ENCODE measurements at places on chromosomes 1 and 21.

DNA sequence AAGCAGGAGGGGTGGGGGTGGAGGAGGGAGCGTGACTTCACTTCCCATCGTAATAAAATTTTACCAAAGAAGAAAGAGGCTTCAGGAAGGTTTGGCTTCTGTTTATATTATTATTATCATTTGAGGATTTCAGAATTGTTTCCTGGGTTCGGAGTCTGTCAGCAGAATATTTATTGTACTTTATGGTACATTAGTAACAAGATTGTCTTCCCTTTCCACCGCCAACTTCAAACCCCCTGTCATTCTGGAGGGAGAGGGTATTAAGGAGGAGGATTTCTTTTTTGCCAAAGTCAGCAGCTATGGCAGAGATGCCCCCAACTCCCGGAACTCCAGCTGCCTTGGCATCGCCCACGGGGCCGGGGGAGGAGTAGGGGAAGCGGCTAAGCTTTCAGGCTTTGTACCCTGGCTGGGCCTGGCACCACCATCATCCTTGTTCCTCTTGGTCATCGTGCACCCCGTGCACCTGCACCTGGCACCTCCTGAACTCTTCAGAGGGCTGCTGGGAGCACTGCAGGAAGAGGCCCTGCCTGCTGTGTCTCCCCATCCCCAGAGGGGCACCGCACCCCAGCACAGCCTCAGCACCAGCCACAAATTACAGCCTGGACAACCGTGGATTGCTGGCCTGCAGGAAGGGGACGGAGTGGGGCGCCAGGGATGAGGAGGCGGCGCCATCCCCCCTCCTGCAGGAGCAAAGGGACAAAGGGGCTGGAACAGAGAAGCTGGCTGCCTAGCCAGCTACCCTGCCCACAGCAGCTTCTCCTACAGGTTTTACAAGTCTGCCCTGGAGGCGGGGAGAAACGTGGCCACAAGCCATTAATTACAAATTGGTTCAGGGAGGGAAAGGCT, 24.0 kb upstream of the PAX7 start:
- no peak for DNase-seq

GRCh38 chr1:2580691-2581090, 5.9 kb upstream of the PRXL2B start:
- DNase-seq = no peak

DNA sequence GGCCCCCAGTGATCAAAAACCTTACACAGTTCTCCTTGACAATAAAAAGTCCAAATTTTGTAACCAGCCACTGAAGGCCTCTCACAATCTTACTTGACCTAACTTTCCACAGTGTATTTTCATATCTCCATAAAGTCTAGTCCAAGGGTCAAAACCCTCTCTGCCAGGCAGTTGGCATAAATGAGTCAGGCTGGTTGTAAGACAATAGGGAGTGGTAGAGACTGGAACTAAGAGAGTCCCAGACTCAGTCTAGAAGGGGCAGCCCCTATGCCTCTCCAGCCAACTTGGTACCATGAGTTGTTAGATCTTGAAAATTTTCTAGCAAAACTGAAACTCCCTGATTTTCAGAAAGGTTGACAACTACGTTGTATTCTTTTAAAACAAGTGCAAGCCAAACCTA, 21.0 kb downstream of the KIF21B start:
- DNase-seq = no peak

GRCh38 chr1:235649368-235650163, at the start of gene GNG4:
Gene GNG4 (minus strand): TSS chr1:235649784. CDS start chr1:235583838, 65,946 bp downstream.
- no peak for DNase-seq

- DNase-seq = peak; percentile 93
Measured at GRCh38 chr1:117112047-117112717, 9.4 kb downstream of the TRIM45 start.

GRCh38 chr1:12548279-12548972, 69.6 kb downstream of the DHRS3 start:
- no peak for DNase-seq

All from NCI-H187 treated with DMSO at 0.1 percent for 48 hours (cell line).